ENCODE measurements at places on chromosomes 13 and 19.
A peak's percentile ranks its signal among the peaks of the same experiment; 100 is the strongest.

DNA sequence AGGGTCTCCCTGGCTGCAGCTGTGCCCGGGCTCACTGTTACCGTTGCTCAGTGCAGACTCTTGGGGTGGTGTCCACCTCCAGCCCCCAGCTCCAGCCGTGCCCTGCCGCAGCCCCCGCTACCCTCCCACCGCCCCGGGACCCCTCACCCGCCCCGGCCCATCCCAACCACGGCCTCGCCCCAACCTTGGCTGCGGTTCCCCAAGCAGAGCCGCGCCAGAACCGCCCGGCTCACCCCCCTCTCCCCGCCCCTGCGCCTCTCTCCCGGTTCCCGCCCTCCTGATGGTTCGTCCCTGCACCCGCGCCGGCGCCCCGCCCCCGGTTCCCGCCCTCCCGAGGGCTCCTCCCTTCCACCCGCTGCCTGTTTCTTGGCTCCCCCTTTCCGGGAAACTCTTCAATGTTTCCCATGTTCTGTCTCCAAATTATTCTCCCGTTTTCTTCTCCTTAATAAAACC lies 40.3 kb downstream of the ANKRD10 start:
- DNase-seq, result peak; percentile 77

DNA sequence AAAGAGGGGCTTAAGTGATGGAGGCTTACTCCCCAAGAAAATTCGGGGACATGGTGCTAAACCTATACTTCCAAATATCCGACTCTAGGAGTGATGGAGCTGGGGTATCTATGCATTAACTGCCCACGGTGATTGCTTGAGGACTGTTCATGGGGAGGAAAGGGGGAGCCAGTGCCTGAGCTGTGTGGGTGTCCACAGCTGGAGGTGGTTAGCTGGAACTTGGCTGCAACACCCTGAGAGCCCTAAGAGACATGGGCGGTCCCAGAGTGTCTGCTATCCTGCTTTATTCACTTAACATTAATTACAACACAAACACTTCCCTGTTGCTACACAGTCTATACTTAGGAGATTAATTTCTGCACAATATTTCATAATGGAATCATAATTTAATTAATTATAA lies 28.1 kb upstream of the POMP start:
- DNase-seq, result no peak

DNA sequence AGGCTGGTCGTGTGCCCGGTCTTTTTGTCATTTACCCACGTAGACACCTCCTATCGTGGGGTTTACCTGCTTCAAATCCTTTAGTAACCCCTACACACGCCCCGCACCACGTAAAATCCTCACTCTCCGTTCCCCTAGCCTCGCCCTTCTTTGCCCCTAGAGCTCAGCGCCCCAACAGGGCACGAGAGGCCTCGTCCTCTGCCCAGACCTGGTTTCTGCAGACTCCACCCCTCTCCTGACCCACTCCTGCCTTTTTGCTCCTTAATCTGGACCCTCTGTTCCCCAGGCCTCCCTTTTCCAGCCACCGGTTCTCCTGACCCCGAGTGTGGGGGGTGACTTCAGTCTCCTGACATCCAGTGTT lies 412 bp downstream of the ZNF528 start:
- peak; percentile 22 for DNase-seq

- DNase-seq, result peak; percentile 67
Observed at GRCh38 chr13:109785141-109785891, 1.1 kb downstream of the IRS2 start.

GRCh38 chr19:50695251-50696093 lies 24.1 kb downstream of the SHANK1 start:
- peak; percentile 29 for DNase-seq

GRCh38 chr19:2387367-2388288 lies 27.6 kb downstream of the TMPRSS9 start:
- DNase-seq, result no peak

- no peak for DNase-seq
Observed at GRCh38 chr13:34265046-34265679, 447.2 kb downstream of the RFC3 start.

- no peak for DNase-seq
Observed at GRCh38 chr19:11598103-11598483, 810 bp downstream of the ZNF627 start.

DNA sequence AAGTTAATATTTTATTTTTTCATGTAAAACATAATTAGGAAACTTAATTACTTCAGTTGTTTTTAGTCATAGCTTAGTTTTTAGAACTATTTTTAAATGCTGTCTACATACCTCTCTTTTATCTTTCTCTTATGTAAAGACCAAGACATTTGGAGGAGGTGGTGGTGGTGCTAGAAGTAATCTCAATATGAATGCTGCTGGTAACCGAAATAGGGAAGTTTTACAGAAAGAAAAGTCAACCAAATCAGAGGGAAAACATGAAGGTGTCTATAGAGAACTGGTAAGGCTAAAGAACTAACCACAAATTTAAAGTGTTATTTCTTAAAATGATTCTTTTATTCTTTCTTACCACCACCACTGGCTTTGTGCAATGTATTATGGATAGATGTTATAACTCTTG lies 97.3 kb downstream of the TDRD3 start:
- no peak for DNase-seq

- DNase-seq, result no peak
Observed at GRCh38 chr13:33740134-33740538, 77.8 kb upstream of the RFC3 start.

- DNase-seq, result no peak
Observed at GRCh38 chr19:23587546-23587945, 99.5 kb downstream of the ZNF675 start.

- DNase-seq, result no peak
Observed at GRCh38 chr19:38082256-38083118, 141.5 kb downstream of the DPF1 start.

DNA sequence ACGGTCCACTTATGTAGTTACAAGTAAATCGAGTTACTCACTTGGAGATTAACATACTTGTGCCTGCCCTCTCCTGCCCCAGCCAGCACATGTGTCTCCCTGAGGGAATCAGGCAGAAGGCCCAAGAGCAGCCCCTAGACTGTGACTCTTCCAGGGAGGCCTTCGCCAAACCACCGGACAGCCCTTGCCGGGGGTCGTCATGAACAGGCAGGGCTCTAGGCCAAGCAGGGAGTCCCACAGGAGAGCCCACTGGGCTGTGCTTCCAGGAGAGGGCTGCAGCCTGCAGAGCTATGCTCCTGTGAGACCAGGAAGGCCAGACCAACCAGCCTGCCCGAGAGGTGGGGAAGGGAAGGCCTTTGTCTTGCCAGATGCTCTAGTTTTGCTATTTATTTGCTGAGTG lies 283.3 kb downstream of the FOXO1 start:
- DNase-seq, result no peak

DNA sequence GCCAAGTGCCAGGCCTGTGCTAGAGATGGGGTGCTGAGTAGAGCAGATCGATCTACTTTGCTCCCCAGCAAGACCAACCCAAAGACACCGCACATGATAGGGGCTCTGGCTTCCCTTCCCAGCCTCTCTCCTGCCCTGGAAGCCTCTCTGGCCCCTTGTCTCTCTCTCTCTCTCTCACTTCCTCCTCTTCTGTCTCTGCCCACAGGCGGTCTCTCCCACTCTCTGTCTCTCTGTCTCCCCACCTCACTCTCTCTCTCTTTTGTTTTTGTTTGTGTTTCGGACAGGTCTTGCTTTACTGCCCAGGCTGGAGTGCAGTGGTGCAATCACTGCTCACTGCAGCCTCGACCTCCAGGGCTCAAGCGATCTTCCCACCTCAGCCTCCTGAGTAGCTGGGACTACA lies 1.3 kb downstream of the SELENOV start:
- DNase-seq, result no peak

DNA sequence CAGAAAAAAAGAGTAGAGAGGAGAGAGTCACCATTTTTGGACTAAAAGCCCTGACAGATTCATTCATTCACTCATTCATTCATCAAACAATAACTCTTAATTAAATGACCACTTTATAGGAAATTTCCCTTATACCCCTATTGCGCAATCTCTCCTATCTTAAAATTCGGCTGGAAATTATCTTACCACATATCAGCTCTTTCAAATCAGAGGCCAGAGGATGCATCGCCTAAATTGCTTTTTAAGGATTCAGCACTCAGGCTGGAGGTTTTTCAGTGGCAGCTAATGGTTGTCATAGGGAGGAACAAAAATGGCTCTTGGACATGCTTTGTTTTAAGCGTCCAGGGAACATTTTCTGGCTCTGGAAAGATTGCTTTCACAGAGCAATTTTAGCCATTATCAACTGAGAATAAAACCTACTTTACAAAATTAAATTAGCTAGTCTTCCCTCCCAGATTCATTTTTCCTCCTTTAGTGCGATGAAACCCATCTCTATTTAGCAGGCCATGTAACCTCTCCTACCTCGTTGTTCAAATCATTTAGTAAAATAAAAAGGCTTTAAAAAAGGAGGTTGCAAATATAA lies 115.2 kb downstream of the OLFM4 start:
- DNase-seq, result no peak

DNA sequence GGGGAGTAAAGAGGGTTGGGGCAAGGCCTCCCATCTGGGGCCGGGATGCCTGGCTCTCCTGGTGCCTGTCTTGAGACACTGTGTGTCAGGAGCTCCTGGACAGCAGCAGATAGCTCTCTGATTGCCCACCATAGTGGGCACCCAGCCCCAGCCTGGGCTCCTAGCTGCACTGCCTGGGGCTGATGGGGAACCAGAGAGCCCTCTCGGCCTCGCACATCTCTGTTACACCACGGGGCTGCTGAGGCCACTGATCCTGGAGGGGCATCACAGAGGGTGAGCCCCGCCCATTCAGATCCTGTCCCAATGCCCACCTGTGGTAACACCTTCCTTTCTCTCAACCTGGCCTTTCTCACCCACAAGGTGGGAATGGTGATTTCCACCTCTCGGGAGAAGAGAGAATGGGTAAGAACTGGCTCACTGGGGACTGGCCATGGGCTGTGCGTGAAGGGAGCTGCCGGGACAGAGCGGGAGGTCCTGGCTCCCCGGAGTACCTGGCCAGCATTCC lies 135.9 kb downstream of the URI1 start:
- DNase-seq, result no peak

DNA sequence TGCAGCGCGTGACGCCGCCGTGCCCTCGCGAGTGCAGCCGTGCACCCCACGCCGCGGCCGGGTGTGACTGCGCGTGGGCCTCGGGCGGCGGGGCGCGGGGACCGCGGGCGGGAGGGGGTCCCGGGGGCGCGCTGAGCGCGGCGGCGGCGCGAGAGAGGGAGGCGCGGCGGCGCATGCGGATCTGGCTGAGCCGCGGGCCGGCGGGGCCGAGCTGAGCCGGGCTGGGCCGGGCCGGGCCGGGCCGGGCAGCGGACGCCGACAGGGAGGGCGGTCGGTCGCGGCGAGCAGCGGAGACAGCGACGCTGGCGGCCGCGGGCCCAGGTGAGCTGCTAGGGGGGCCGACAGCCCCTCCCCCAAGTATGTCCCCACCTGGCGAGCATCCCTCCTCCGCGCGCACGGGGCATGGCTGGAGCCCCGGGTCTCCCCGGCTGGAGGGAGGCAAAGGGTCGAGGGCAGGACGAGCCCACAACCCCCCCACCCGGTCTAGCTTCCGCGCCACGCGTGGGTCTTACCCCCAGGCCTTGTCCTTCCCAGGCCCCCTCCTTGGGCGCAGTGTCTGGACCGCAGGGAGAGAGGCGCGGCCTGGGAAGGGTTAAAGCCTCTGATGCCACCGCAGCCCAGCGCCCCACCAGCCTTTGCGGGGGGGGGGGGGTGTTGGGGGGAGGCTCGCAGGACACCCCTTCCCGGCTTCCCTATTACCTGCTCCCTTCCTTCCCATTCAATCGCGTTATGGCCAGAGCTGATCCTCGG lies at the start of gene SPTBN4:
Gene SPTBN4, plus strand, starts transcription at position 17 of the 750 bp plus-strand sequence. CDS start 5,621 bp downstream, outside the sequence.
- no peak for DNase-seq
